ENCODE measurements at places on chromosomes 5 and 9.
A peak's percentile ranks its signal among the peaks of the same experiment; 100 is the strongest.

GRCh38 chr9:8429157-8429556, 629.6 kb upstream of the DMAC1 start:
- DNase-seq = no peak

GRCh38 chr9:121650217-121651007, 1.0 kb upstream of the DAB2IP start:
- peak; percentile 66 for DNase-seq

DNA sequence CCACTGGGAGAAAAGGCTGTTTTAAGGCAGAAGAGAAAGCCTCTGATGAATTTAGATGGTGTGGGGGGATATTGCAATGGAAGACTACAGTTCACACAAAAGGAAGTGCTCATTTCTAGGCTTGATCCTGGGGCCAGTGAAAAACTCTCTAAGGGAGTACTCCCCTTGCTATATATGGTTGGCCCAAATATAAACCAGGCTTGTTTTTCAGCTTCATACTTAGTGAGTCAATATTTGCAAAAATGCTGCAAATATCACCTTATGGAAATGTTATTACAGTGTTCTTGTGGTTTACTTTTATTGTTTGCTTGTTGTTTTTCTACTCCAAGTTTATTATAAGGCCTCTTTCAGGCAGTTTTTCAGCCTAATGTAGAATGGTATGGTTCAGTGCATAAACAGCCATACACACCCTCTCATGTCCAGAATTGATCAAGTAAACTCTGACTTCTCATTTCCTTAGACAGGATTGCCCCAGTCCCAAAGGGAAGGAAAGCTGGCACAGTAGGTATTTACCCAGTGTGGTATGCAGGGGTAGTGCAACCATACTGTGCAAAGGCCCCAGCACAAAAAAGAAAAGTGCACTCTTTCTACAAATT, 115.1 kb downstream of the FEM1C start:
- no peak for DNase-seq

GRCh38 chr9:90502134-90502533, 140.5 kb downstream of the DIRAS2 start:
- DNase-seq = no peak

DNA sequence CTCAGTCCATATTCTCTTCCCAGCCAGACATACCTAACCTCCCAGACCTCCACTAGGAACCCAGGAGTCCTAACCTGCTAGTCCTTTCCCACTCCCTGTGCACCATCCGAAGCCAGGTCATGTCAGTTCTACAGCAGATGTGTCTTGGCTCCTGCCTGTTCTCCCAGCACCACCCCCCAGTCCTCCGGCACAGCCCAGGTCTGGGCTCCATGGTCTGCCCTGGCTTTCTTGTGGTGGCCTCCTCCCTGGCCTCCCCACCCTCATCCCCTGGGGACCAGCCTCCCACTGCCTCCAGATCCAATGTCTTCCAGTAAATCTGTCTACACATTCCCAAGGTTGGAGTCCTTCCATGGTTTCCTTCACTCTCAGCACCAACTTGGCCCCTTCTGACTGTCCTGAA, 20.0 kb downstream of the KCNIP1 start:
- DNase-seq = no peak

DNA sequence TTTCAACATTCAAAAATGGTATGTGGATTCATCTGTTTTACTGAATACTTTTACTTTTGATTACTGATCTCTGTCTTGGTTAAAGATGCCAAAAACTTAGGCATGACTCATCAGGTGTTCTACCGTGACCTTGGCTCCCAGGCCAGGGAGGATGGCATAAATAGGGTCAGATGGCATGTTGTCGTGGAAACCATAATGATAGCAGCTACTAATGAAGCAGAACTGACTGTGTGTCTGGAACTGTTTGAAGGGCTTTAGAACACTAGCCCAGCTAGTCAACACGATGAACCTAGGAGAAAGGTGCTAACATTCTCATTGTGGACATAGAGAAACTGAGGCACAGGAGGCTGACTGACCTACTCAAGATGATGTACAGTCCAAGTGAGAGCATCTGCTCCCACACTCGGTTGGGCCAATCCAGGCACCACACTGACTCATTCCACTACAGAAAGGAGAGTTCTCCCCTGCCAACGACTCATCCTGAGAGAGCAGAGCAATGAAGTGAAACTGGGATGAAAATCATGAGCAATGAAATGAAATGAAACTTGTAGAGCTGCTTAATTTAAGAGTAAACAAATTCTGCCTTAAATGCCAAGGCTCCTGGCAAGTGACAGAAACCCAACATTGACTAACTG, 116.0 kb downstream of the TENT4A start:
- DNase-seq = no peak

DNA sequence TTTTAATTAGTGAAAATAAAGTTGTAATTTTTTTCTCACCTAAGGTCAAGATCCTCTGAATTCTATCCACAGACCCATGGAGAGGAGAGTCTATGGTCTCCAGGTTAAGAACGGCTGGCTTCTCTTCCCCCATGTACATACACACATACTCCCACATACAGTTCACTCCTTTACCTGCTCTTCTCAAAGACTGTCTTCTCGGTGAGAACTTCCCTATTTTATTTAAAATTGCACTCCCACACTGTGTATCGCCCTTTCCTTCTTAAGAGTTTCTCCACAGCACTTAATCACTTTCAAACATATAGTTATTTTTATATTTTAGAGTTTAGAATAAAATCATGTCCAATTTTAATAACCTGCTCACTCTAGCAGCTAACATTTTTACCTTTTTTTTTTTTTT, 3.6 kb upstream of the JADE2 start:
- peak; percentile 60 for DNase-seq

- DNase-seq = no peak
Observed at GRCh38 chr9:79939819-79940218, 368.1 kb downstream of the TLE4 start.

DNA sequence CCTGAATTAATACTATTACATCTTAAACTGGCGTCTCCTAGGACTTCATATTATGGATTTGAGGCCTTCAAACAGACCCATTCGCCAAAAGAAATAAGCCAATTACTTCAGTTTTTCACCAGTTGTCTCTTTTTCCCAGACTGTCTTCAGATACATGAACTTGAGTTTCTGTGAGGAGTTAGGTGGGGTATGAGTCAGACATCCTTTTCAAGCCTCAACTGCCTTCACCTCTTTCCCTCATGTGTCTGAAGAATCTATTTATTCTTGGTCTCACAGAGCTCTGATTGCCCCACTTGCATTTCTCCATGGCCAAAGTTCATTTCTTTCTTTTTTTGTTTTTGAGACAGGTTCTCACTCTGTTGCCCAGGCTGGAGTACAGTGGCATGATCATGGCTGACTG, 12.5 kb downstream of the WNT8A start:
- no peak for DNase-seq

DNA sequence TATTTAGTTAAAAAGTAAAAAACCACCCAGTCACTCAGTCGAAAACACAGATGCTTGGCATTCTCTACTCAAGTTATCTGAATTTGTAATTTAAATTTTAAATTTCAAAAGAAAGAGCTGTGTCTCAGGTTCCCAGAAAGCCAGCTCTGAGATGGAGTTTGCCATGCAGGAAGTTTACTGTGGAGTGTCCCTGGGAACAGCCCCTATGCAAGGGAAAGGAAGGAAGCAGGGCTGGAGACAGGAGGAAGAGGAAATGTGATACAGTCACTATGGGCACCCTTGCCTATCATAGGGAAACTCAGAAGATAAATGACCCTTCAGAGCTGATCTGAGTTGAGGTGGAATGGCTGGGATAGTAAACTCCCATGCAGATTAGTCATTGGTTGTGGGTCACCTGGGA, 408.8 kb upstream of the ACTBL2 start:
- DNase-seq = no peak

DNA sequence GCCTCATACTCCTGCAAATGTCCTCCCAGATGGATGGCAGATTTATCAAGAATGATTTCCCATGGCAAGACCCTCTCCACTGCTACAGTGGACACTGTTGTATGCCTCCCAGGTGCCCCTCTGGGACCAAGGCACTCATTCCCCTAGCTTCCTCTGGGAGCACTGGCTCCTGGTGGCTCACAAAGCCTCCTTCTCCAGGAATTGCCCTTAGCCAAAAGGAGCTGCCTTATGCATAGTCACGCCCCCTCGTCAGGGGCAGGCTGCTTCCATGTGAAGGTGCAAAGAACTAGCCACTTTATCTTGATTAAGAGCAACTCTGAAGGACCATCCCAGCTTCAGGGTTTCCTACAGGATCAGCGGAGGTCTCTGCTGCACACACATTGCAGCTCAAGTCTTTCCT, 358.1 kb downstream of the CDK5RAP2 start:
- no peak for DNase-seq

DNA sequence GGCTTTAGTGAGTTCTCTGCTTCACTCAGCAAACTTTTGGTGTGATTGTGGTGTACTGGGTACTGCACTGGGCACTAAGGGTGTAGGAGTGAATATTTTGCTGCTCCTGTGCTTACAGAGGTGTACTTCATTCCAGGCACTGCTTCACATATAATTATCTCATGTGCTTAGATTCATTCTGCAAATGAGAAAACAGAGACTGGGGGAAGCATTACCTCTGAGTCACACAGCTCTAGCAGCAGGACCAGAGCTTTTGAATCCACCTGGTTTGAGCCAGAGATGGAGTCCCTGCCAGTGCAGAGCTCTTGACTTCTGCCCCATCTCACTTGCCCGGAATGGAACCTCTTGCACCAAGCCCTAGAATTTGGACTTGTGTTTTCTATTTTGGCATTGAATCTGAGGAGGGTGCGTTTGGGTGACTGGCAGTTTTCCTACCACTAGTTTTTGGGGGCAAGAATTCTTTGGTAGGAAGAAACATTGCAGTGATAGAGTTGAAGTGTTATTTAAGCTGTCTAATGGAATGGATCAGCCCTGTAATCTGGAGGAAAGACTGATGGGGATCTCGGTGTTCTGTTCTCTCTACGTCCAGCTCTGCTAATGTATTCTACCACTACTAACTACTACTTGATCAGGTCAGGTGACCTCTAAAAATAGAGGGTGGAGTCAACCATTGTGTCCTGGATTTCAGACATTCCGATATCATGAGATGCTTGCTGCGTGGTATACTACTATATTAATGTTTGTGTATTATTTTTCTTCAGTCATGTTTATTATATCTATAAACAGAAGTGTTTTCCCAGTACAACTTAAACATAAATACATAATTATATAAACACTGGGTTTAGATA, 2.5 kb downstream of the ARHGAP26 start:
- DNase-seq = no peak

DNA sequence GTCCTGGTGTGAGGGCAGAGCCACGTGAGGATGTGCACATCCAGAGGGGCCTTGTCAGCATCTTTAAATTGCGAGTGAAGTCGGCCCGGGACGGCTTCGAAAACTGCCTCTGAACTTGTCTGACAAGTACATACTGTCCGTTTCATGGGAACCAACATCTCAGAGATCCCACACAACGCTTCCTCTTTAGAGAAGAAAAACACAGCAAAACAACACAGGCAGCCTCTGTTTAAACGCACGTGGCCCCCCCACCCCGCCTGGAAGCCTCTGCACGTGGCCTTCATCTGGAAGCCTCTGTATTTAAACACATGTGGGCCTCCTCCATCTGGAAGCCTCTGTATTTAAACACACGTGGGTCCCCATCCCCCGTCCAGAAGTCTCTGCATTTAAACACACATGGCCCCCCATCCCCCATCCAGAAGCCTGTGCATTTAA, 29.2 kb downstream of the CEP72 start:
- no peak for DNase-seq

GRCh38 chr9:15304632-15305031, 2.4 kb downstream of the TTC39B start:
- no peak for DNase-seq

DNA sequence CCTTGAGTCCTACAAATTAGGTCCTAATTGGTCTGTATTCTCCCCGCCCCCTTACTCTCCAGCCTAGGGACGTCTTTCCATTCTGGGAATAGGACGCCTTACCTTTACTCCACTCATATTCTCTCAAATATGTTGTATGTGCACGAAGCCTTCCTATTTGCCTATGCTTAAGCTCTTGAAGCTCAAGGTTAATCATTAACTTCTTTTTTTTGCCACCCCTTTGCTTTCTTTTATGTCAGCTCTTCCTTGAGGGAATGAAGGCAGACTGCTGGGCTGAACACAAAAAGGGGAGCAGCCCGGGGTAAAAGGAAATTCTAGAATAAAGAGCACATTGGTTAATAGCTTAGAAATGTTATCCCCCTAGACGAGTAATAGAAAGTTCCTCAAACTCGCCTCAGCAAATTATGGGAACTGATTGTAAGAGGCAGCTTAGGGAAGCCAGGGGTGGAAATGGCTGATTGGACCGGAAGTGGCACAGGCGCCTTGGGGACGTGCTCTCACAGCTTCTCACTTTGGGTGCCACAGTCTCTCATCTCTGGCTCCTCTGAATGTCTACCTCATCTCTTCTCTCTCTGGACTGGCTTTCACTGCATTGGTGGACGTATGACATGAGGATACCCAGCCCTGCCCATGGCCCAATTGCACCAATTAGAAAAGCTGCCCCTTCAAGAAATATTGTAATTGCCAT, 122.3 kb upstream of the IL12B start:
- no peak for DNase-seq

- no peak for DNase-seq
Observed at GRCh38 chr5:28770307-28770706, 1731.9 kb upstream of the CDH9 start.

DNA sequence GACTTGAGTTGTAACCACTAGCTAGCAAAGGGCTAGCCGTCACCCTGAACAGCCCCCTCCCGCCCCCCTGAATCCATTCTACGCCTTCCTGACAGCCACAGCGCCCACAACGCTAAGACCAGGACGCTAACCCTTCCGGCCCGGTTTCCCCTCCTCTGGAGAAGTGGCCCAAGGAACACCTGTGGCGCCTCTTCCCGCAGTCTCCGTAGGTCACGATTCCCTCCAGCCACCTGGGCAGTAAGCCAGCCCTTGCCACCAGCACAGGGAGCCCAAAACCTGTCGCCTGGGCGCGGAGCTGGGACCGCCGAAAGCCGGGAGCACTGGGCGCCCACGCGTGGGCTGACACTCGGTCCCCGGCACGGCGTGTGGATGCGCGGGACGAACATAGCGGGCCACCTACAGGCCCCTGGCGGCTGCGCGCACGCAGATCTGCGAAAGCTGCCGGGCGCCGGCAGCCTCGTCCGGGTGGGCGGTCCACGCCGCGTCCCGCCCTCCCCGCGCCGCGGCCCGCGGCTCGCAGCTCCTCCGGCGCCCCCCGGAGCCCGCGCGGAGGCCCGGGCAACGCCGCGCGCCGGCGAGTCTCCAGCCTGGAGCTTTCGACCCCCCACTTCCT, 596 bp downstream of the IRF1 start:
- no peak for DNase-seq

- no peak for DNase-seq
Observed at GRCh38 chr5:33319151-33319550, 121.6 kb upstream of the TARS1 start.

DNA sequence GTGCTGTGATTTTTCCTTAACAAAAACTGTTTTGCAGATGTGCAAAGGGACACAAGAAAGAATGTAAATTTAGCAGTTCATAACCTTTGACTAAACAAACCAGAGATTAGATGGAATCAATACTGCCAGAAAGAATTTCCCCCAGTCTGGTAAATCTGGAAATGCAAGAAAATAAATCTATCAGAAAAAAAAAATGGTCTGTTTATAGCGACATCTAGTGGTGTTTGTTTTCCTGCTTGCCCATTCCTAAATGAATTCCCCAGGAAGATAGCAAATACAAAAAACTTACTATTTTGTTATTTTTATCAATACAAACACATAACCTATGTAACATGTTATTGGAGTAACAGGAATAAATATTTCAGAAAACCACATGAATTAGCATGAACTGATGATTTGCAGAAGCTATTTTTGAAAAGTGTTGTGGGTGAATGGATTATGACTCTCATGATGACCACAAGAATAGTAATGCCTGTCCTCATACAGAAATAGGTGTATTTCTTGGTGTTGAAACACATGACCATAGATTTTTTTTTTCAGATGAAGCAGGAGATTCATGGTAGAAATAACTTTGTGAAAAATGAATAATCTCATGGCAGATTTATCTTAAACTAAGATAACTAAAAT, 1703.8 kb downstream of the MAT2B start:
- DNase-seq = peak; percentile 77

All from KBM-7 (cell line).